ENCODE measurements at places on chromosomes 5 and 9.
A peak's percentile ranks its signal among the peaks of the same experiment; 100 is the strongest.

- no peak for DNase-seq
Observed at GRCh38 chr5:65117525-65117924, 348.8 kb downstream of the CWC27 start.

DNA sequence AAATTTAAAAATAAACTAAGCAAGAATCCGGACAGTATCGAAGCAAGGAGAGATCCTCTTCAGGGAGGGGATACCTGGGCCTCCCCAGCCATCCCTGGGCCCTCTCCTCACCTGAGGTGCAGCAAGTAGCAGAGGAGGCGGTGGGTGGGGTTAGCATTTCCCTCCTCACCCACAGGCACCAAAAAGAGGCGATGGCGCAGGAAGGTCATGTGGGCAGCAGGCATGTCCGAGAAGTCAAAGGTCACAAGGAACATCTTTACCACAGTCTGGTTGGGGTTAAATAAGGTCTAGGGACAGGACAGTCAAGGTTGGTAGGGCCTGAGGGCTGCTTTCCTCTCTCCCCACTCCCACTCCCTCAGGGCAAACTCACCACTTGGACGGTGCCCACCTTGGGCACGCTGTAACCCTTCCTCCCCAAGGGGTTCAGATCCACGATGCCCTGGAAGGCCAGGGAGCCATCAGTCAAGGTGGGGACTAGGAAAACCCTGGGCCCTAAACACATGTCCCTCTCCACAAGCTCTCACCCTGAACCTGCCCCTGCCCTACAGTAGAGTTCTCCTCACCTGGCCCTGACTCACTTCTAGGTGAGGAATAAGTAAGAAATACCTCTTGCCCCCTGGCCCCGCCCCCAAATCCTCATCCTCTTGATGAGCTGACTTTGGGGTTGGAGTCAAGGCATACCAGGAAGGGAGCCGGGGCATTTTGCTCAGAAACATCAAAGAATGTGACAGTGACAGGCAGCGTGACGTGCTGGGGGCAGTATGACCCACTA lies 2.8 kb upstream of the STOML2 start:
- no peak for DNase-seq

- no peak for DNase-seq
Observed at GRCh38 chr9:114889802-114890224, 40.6 kb downstream of the TNFSF8 start.

- peak; percentile 16 for DNase-seq
Observed at GRCh38 chr5:66958980-66959641, 237.5 kb downstream of the CD180 start.

DNA sequence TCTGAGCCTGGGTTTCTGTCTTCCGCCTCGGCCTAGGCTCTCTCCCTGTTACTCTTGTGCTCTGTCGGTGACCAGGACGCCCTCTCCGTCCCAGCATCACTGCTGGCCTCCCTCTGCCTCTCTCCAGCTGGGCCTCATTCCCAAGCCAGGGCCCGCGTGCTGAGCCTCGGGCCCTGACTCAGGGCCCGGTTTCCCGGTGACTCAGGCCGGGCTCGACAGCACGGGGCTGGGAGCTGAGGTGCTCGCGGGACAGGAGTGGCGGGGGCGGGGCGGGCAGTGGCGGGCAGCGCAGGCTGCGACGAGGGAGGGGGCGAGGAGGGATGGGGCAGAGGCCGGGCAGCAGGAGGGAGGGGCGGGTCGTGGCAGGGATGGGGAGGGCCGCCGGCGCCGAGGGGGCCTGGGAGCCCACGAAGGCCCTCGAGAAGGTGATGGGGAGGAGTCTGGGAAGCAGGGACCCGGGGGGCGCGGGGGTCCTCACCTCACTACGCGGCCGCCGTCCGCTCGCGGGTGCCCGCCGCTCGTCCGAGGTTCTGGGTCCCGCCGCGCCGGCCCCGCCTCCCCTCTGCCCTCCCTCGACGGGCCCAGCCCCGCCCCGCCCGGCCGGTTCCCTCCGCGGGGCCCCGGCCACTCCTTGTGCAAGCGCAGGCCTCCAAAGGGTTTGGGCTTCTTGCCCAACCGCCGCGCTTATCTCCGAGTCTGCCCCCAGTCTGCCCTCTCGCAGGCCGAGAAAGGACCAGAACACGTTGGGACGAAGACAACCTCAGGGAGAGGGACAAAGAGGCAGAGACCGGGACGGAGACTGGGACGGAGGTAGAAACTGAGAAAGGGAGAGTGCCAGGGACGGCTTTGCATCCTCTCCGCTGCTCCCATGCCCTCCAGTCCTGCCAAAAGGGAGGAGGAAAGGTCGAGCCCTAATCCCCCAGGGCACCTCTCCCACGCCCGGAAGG lies at the start of gene ARAP3:
Gene ARAP3, minus strand, starts transcription at position 536 of the 947 bp plus-strand sequence. CDS start 1,744 bp downstream, outside the sequence.
- peak; percentile 55 for DNase-seq

DNA sequence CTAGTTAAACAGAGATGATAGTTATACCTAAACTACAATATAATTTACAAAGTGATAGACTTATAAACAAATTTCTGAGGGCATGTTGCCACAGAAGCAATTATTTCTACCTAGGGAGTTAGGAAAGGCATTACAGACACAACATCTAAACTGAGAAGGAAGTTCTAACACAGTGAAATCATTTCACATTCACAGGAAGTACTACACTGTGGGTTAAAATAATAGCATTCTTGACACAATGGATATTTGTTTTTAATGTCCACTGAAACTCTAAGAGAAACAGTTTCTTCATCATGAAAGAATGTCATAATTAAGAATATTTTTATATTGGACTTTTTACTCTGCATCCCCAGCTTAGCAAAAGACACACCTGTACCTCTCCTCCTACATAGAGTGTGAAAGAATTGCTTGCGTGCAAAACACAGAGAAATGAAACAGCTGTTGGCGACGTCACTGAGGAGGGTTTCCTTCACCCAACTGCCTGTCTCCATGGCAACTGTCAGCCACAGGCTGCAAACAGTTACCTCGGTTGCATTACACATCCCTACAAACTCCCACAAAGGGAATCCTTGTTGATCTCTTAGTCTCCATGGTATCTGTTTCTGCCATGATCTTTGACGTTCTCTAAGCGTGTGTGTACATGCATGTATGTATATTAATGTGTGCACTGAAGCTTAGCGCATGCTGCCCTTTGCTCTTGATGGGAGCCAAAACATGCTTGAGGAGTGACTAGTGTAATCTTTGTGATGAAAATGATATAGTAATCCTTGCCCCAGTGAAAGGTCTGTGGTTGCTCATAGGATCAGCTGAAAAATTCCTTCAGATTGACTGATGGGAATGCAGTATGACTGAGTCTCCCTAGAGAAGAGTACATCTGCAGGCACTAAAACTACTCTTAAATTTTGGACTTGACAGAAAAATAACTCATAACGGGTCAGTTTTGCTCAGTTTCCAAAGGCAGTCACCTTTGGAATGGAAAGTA lies 168.5 kb downstream of the ACTL7B start:
- DNase-seq = no peak

- DNase-seq = no peak
Observed at GRCh38 chr9:124105266-124105665, 93.7 kb downstream of the LHX2 start.

DNA sequence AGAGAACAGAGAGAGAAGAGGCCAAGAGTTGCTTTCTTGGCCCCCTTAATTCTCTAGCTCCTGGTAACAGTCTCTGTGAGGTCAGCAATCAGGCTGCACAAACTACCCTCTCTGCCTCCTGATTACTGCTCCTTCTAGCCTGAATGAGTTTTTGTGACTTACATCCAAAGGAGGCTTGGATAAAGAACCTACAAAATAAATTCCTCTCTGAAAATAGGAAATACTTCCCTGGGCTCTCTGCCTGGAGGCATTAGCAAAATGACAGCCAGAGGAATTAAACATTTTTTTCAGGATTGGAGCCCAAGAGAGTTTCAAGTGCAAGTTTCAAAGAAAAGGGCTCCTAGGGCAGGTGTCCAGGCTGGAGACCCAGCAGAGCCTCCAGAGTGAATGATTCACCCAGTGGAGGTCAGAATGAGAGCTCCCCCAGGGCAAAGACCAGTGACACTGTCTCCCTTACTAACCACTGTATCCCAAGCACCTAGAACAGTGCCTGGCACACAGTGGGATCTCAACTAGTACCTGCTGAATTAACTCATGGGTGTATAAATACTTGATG lies 162.5 kb downstream of the SPOCK1 start:
- no peak for DNase-seq

DNA sequence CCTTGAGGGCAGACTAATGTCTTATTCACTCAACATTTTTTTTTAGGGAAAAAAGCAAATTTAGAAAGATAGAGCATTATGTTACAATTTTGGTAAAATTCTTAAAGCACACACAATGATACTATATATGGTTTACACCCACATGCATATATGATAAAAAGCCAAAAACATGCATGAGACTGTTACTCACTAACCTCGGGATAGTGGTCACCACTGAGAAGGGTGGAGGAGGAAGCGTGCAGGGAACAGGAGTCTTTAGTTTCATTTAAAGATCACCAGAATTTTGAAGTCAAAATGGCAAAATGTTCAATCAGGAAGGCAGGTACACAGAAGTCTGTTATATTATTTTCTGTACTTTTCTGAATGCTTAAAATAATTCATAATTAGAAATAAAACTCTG lies 9.2 kb downstream of the ARL15 start:
- no peak for DNase-seq

DNA sequence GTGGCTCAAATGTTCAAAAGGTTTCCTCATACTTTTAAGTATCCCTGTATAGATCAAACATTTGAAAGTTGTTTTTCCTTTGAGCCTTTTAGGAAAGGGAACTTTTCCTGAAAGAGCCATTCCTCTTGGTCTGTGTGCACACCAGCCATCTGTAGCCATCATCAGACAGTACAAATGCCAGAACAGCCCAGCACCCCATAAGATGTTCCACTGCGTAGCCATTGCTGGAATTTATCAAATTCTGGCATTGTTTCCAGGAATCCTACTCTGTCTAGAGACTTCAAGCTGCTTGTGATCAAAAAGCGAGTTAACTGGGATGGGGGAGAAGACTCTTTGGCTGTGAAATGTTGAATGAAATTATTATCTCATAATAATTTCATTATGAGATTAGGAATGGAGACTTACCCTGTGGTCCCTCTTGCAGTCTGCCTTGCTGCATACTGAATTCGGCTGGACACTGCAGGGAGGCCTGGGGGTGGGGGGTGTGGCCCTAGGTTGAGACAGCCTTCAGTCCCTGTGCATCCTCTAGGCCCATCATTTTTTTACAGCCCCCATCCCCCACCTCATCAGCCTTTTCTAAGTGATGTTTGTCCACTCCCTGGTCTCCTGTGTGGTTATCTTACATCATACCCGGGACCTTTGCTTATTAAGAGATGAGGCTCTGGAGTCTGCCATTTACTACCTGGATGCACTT lies 99.8 kb downstream of the RALGPS1 start:
- DNase-seq = no peak
